ENCODE measurements at places on chromosomes 7 and 10.

GRCh38 chr10:125514206-125515162, 168.5 kb downstream of the TEX36 start:
- DNase-seq, result no peak

DNA sequence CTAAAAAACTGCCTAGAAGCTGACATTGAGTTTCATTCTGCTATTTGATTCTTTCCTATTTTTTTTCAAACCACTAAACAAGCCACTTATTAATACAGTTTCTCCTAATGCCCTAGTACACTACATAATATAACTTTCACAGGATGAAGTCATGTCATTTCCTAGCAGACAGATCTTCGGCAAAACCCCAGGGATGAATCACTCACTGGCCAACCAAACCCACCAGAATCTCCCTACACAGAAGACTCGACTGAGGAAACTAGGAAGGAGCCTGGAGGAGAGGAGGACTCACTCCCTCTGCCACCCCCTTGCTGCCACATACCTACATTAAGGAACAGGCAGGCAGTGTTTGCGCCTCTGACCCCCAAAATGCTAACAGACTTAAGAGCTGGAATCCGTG, 33.4 kb downstream of the XPNPEP1 start:
- DNase-seq, result no peak

DNA sequence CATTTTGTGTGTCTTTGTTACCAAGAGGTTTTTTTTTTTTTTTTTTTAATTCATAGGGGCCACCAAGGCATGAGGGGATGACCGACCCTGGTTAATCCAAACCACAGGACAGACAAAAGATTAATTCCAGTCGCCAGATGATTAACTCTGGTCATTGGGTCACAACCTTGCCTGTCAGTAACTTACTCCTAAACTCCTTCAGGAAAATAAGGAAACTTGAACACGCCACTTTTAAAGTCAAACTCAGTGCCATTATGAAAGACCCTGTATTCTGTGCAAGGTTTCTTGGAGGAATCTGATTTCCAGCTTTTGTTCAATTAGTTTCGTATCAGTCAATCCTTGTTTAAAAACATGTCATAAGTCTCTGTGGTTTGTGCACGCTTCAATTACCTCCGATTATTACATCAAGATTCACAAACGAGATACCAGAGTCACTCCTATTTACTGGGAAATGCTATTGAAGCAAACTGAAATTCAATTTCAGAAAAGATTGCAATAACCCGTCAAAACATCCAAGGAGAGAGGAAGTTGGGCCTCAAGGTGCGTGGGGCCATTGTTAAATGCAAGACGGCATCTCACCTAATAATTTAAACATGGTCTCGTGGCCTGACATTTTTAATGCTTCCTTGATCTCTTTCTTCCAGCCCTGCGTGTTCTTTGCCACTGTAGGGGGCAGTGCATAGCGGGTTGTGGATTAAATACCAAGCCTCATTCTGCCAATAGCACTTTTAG, 44.0 kb downstream of the NRP1 start:
- no peak for DNase-seq

GRCh38 chr10:75187961-75188426, 22.6 kb upstream of the VDAC2 start:
- DNase-seq, result peak; percentile 68
